GM03348 (cell line): ENCODE measurements at places on chromosomes 5 and 9.

GRCh38 chr5:115414406-115415142 lies 118.1 kb upstream of the CCDC112 start:
- peak; percentile 88 for DNase-seq

- DNase-seq: no peak
Observed at GRCh38 chr5:107558823-107559375, 111.8 kb downstream of the EFNA5 start.

- no peak for DNase-seq
Observed at GRCh38 chr5:88734983-88735382, 148.0 kb downstream of the MEF2C start.

DNA sequence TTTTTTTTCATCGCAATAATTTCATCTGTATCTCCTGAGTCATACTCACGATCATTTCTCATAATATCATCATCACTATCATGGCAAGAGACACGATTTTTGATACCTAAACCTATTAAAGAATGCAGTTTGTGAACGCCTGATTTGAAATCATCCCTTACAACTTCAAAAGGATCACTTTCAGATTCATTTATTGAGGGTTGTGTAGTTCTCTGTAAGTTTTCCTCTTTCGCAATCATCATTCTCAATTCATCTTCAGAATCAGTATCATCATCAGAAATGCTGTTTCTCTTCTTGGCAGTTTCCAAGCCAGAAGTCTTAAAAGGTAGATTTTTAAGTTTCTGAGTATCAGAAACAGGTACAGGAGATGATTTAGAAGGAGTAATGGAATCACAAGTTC lies 9.7 kb downstream of the NOL8 start:
- DNase-seq: no peak

DNA sequence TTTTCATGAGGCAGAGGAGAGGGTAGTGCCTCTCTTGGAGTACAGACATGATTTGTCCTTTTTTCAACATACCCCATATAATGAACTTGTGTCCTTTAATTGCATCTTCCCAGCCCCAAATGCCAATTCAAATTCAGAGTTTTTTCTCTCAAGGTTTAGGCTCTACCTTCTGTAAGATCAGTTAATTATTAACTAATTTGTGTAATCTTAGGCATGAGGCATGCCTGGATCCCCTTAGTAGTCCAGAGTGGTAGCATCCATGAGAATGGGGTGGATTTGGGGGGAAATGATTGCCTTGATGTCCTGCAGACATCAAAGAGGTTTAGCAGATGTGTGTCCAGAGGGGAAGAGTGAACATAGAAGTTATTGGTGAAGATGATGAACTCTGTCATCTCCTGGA lies 533.3 kb downstream of the LRRC70 start:
- no peak for DNase-seq

GRCh38 chr9:10903969-10904368 lies 291.2 kb upstream of the PTPRD start:
- no peak for DNase-seq

GRCh38 chr5:7073666-7074065 lies 322.3 kb upstream of the ADCY2 start:
- no peak for DNase-seq

GRCh38 chr5:88727705-88728313 lies 155.2 kb downstream of the MEF2C start:
- DNase-seq: peak; percentile 16
